ENCODE measurements at places on chromosomes 1 and 21.
A peak's percentile ranks its signal among the peaks of the same experiment; 100 is the strongest.

DNA sequence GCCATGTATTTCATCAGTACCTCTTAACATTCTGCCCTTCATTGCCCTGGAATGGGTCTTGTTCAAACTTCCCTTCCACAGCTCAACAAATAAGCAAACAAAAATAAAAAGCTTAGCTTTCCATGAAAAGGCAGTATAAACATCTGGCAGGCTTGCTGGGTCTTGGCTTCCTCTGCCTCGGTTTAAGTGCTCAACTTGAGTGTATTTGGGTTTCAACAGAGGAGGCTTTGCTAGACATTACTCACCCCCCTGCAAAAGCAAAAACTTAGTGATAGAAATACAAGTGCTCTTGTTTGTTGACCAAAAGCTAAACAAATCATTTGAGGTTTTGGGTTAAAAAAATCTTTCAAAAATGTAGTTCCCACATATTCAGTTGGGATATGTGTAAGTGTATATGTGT is 518.5 kb downstream of the PLPP3 start:
- DNase-seq: no peak

DNA sequence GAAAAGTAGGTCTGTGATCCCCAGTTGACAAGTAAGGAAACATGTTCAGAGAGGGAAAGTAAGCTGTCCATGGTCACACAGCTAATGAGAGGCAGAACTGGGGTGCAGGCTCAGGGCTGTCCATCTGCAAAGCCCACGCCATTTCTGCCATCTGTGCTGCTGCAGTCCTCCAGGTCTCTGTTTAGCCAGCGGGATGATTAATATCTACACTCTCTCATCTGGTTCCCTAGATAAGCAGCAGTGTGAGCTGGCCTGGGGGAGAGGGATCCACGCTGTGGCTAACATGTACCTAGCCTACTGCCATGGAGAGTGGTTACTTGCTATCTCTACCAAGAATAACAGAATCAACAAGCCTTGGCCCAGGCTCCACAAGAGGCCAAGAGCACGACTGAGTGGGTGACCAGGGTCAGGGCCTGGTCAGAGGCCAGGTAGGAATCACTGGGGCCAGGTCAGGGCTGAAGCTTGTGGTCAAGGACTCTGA is 75.2 kb downstream of the TRABD2B start:
- DNase-seq: no peak

DNA sequence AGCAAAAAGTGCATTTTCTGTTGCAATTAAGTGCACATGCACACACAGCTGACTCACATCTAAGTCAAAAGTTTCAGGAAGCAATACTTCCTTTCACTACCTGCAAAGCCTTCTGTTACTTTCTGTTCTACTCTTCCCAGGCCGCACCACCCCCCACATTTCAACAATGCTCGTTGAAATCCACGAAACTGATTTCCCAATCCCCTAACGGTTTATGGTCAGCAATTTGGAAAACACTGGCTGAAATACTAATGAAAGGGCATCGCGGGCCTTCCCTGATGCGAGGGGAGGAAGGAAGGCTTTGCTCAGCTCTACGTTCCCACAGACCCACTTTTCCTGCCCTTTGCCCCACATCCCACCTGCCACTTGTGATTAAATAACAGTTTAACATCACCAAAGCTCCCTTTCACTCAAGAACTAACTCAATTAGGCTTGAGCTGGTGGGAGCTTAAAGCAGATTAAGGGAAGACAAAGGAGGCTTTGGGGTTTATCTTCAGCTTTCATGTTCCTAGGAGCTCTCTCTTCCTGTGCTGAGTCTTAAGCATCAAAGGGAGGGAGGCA is 243.2 kb upstream of the RAB4A start:
- DNase-seq: peak; percentile 7

DNA sequence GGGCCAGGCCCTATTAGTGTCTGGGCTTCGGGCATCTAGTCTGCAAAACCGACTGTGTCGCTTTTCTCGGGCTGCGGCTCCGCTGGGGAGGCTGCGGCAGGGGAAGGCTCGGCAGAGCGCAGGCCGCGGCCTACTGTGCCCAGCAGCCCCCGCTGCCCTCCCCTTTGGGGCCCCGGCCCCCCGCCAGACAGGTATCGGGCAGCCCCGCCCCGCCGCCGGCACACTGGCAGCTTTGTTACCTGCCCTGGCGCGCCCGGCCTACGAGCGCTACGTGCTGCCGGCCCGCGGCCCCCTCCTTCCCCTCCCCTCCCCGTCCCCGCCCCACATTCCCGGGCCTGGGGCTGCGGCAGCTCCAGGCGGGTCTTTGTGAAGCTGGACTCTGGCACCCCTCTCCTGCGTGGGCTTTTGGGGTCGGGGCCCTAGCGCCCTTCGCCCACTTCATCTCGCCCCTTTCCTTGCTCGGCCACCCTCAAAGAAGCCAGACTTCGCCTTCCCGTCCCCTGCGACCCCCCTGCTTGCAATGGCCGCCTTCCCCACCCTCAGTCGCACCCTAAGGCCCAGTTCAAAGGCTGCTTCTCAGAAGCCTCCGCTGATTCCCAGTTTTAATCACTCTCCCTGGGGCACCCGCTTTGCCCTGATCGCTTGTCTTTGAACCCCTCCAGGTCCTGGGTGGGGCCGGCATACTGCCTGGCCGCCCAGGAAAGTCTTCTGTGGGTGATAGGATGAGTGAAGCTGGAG is 48.9 kb upstream of the SLC2A1 start:
- no peak for DNase-seq

DNA sequence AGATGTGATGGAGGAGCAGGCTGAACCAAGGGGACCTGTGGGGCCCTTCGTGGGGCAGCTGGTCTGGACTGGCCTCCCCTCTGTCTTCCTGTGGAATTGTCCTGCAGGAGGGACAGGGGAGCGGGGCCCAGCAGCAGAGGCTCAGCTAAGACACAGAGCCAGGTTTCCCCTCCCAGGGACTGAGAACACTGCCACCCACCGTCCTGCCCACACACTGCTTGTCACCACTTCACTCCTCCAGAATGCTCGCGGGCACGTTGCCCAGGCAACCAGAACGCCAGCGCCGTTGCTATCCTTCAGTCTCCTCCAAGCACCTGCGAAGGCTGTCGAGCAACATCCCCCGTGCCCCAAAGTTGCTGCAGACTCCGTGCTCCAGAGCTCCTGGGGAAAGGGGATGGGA is 46.4 kb downstream of the AJAP1 start:
- DNase-seq: no peak

Measured in activated T-cell treated with anti-CD3 and anti-CD28 coated beads for 4 hours (primary cell).